Prostate gland (tissue), 2 donors: ENCODE measurements at places on chromosomes 2 and 18. TPM values are rescaled to one million over a fixed set of nuclear protein-coding genes. Genes with fewer than 3 reads are reported as not detected.

DNA sequence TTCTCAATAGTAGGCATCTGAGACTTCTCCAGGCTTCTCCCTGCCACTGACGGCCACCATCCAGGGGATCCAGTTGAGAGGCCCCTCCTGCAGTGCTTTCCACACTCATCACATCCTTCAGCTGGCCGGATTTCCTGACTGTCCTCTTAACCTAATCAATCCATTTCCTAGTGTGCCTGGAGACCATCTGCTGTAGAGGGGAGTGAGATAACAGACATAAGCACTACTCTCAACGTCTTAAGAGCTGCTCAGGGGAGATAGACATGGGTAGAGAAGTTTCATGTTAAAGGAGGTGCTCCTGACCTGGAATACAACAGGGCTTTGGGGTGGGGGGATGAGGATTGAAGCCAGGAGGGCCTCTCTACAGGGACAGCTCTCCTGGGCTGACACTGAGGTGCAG lies 14.2 kb downstream of the SPR start:
- no peak for DNase-seq

GRCh38 chr2:159714247-159714930 lies 2.1 kb downstream of the MARCHF7 start:
- DNase-seq: no peak

DNA sequence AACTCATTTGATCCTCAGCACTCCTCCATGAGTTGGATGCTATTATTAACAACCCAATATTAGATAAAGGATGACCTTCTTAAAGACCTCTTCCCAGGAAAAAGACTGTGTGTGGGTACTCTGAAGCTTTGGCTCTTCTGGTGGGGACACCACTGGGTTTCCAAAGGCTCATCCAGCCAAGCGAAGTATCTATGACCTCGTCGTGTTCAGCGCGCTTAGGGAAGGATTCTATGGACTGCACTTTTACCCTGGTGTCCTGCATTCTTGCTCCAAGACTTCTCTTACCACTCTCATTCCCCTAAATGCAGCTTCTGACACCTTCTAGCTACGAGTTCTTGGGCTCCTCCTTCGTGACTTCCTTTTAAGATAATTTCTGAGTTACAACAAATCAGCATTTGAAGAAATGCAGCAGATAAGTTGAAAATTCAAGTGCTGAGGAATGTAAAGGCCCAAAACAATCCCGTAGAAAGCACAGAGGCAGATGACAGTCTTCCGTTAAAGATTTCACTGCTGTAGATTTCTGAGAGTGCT lies 673 bp upstream of the HNMT start:
- no peak for DNase-seq

- no peak for DNase-seq
Observed at GRCh38 chr2:7625392-7626138, 708.4 kb downstream of the RNF144A start.

DNA sequence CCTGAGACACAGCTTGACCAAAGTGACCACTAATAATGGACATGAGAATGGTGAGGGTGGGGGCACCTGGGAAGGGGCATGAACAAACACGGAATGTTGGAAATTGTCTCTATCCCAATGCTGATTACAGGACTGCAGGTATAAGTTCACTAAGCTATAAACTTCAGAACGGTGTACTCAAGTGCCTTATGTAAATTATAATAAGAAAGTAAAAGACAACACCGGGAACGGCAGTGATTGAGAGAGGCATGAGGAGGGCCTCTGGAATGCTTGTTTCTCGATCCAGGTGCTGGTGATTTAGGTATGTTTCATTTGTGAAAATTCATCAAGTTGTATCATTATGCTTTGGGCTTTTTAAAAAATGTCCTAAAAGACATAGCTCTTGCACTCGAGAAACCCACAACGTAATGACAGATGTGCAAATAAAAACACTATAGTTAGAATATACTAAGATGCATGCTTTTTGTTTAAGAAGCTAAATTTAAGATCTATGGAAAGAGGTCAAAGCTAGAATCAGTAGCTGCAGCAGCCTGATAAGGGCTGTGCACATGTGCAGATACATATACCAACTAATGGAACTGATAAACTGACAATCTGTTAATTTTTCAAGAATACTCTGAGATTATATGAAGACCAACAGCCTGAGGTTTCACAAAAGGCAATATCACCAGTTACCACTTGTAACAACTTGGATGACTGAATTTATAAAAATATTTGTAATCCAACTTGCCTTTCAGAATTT lies 7.6 kb downstream of the HIBCH start:
- no peak for DNase-seq

- peak; percentile 62 for DNase-seq
Observed at GRCh38 chr2:119223521-119224390, at the start of gene STEAP3. Gene STEAP3 (plus strand): TSS chr2:119223834. CDS start chr2:119231013, 7,179 bp downstream.

DNA sequence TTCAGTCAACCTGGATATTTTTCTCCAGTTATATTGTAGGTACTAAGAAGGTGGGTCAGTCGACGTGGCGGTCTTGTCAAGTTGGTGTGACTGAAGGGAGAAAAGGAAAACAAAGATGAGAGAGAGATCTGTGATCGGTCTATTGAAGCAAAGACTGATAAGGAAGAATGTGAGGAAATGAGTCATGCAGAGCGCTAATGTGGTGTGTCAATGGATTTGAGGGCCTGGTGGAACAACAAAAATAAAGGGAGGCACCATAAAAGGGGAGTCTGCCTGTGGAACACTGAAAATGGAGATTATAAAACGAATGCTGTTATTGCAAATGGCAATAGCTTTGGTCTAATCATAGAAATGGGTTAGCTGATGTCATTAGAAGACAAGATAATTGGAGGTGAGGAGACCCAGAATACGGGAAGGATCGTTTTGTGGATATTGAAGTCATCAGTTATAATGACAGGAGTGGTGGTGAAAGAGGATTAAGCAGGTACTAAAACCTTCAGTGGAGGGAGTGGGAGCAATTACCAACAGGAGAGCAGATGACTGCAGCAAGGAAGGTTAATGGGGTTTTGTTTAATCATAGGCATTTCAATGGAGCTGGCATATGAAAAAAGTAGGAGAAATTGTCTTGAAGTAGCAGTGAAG lies 599.1 kb upstream of the FSHR start:
- no peak for DNase-seq

- no peak for DNase-seq
Observed at GRCh38 chr18:8011906-8012305, 444.8 kb downstream of the PTPRM start.

- no peak for DNase-seq
Observed at GRCh38 chr2:152626911-152627339, 90.3 kb downstream of the PRPF40A start.

- no peak for DNase-seq
Observed at GRCh38 chr2:192035731-192036442, 158.8 kb downstream of the TMEFF2 start.

DNA sequence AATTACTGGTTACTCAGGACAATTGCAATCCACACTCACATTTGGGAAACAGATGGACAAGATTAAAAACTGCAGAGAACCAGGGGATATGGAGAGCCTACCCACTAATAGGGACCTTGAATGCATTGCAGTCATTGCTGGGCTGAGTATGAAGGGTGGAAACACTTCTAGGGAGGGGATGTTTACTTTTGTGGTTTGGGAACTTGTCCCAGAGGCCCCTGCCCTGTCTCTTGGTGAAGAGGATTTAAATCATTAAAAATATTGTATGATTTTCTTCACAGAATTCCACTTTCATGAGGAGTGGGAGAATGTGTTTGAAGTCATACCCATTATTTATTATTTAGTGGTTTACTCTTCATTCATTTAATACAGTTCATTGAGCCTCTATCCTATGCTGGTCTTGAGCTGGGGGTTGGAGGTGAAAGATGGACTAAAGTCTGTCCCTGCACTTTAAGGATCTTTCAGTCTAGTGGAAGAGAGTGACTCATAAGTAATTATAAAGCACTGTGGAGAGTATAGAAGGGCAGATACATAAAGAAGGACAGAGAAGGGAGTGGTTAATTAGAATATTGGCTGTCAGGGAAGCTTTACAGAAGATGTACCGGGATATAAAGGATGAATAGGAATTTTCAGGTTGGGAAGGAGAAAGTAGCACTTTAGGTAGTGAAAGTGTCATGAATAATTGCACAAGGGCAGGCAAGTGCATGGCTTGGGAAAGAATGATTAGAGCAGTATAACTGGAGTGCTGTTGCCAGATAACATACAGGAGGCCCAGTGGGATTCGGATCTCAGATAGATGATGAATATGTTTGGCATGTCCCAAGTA lies 313.4 kb downstream of the LPIN1 start:
- DNase-seq: no peak

GRCh38 chr18:33733376-33733775 lies 155.4 kb downstream of the ASXL3 start:
- DNase-seq: peak; percentile 22

- DNase-seq: no peak
Observed at GRCh38 chr2:67400560-67401485, 3.7 kb downstream of the ETAA1 start.

DNA sequence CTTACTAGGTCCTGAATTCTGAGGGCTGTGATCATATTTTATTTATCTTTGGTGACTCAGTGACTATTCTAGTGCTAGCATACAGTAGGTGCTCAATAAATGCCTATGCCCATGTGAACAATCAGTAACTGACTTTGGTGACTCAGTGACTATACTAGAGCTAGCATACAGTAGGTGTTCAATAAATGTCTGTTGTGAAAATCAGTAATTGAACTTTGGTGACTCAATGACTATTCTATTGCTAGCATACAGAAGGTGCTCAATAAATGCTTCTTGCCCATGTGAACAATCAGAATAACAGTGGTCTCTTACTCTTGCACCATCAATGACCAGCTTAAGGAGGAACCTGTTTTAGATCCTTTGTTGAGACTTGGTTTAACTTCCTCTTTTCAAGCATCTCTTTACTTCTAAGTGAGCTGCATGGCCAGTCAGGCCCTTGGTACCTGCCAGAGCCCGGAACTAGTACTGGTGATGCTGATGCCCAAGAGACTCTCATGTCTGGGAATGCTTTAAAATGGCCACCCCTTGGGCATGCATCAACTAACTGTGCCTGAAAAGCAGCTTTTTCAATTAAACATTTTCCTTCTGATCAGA lies 214.9 kb upstream of the SPRED2 start:
- no peak for DNase-seq

- DNase-seq: no peak
Observed at GRCh38 chr2:102433973-102434654, 11.2 kb downstream of the IL18RAP start.

- no peak for DNase-seq
Observed at GRCh38 chr2:158144914-158145625, 43.4 kb downstream of the UPP2 start.

DNA sequence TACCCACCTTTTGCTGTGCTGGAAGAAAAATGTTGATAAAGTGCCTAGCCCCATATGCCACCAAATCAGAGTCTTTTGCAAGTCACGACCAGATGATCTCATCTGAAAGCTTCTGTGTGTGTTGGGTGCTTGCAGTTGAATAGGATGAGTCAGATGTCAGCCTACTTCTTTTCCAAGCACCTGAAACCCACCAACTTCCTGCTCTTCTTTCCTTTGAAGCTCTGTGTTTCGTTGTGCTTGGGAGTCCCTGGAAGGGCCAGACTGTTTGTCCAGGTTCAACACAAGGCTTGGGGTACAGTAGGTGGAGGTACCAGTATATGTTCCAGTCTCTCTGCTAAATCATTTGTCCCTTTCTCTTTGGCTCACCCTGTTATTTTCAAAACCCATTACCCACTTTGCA lies 36.8 kb upstream of the LCLAT1 start:
- no peak for DNase-seq

- DNase-seq: no peak
Observed at GRCh38 chr2:217950401-217950871, 52.4 kb downstream of the TNS1 start.

- no peak for DNase-seq
Observed at GRCh38 chr18:74062037-74062436, 85.6 kb downstream of the FBXO15 start.

DNA sequence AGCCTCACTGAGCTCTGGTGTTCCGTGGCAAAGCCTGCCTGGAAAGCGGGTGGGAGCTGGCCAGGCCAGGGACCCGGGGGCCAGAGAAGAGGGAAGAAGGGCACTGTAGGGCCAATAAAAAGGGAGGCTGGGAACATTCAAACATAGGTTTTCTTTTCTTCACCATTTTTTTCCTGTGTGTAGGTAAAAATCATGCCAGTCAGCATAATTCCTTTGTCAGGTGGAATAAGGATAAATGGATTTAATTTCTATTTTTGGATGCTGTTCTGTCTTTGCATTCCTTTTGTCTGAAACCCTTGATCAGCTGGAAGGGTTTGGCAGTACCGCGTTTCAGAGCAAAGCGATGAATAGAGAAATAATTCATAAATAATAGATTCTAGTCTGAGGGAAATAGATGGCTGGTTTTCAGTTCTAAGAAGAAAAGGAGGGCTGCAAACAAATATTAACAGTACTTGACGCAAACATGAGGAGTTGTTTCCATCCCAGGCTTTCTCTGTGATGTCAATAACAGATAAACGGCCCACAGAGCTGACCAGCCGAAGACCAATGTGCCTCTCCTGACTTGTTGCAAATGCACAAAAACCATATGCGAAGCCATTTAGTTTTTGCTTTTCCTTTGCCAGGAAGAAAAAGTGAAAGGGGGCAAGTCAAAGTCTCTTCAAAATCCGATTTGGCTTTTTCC lies 384.4 kb downstream of the TSN start:
- DNase-seq: no peak

- no peak for DNase-seq
Observed at GRCh38 chr18:33914399-33914798, 310.3 kb downstream of the NOL4 start.

DNA sequence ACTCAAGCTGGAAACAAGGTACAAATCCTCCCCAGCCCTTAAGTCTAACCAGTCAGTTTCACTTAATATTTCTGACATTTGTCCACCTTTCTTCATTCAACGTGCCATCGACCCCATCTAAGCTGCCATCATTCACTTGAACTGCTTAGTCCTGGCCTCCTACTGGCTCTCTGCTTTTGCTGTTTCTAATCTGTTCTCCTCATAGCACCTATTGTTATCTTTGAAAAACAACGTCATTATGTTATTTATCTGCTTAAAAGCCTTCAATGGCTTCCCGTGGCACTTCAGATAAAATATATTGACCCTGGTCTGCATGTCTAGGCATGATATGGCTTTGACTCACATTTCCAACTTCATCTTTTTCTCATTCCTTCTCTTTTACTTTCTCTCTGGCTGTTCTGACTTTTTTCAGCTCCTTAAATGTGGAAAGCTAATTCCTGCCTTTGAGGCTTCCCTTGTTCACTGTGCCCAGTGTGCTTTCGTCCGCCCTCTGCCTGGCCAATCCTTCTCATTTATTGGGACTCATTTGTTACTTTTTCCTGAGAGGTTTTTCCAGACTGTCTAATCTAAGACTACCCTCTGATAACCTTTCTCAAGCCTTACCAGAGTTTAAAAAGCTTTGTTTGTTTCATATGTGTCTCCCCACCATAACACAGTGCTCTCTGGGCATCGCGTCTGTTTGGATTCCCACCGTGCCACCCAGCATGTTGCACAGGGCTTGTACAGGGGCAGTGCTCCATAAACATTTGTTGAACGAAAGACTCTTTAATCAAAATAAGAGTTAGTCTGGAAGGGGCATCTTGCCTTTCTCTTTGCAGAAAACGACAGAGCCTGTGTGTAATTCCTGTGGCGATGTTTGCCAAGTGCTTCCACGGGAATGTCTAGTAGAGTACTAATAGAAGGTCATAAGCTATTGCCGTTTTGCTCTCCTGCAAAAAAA lies 183.9 kb downstream of the FMNL2 start:
- no peak for DNase-seq

- no peak for DNase-seq
Observed at GRCh38 chr2:188078534-188078933, 213.1 kb upstream of the GULP1 start.

NAT8 gene
- not detected for total RNA-seq

OSBPL1A gene
- 39.1 TPM for total RNA-seq

RNU2-63P gene
- total RNA-seq: not detected

FRZB gene
- total RNA-seq: 7.6 TPM

MC4R gene
- total RNA-seq: not detected

SLC16A14 gene
- 3.2 TPM for total RNA-seq

KCNIP3 gene
- 63.8 TPM for total RNA-seq

UGT1A3 gene
- not detected for total RNA-seq

SP140 gene
- not detected for total RNA-seq
